PC-3 (cell line): ENCODE measurements at places on chromosomes 6 and 20.
A peak's percentile ranks its signal among the peaks of the same experiment; 100 is the strongest.

- H3K4me3 ChIP-seq, result no peak overlapping the region
- H3K27me3 ChIP-seq, result peaks cover 25% of the 10 kb centered on the region
- H3K36me3 ChIP-seq, result no peaks in the 10 kb centered on the region
- peaks cover under 1% of the 10 kb centered on the region; the same call in 1 of the 2 replicates for H3K4me1 ChIP-seq
Measured at GRCh38 chr20:19041787-19042186, 170.7 kb upstream of the SLC24A3 start.

- no peak overlapping the region for H3K4me3 ChIP-seq
- no peaks in the 10 kb centered on the region for H3K36me3 ChIP-seq
- DNase-seq, result peak; percentile 19
- H3K27me3 ChIP-seq, result no peaks in the 10 kb centered on the region
Measured at GRCh38 chr6:11525468-11526155, 11.9 kb upstream of the TMEM170B start.

DNA sequence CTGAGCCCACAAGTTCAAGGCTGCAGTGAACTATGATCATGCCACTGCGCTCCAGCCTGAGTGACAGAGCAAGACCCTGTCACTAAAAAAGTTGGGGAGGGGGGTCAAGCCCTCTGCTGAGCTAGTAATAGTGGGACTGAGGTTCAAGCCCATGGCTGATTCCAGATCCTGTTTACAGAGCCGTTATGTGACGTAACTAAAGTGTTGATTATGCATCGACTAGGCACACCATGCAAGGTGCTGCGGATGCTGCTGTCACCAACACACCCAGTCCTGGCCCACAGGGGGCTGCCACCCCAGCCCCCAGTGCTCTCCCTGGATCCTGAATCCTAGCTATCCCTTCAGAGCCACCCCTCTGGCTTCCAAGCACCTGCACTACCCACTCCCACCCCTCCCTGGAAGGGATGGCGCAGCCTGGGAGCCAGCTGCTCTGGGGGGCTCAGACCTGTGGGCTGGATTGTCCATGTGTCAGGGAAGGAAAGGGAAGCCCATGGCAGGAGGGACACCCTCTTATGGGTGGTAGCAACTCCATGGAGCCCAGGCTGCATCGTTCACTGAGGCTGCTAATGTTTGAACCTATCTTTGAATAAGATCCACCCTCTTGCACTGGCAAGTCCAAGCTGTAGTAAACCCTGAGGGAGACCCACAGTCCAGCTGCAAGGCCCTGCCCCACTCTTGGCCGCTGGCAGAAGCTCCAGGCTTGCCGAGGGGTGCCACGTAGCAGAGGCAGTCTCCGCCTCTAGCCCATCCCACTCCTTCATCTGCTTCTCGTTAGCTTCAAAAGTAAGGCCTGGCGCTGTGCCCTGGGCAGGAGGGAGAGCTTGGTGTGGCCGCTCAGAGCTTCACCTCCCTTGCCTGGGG, 95.0 kb downstream of the SNX5 start:
- H3K4me1 ChIP-seq, result peaks cover 17% of the 10 kb centered on the region
- peaks cover 13% of the 10 kb centered on the region for H3K27me3 ChIP-seq

- H3K4me1 ChIP-seq, result peaks cover 55% of the 10 kb centered on the region
- no peaks in the 10 kb centered on the region for H3K36me3 ChIP-seq
- peak overlapping the region; percentile 48 for H3K4me3 ChIP-seq
- DNase-seq, result peak; percentile 92
- H3K27me3 ChIP-seq, result no peaks in the 10 kb centered on the region
- H3K27ac ChIP-seq, result peak overlapping the region; percentile 98
Measured at GRCh38 chr6:53302678-53303360, 45.9 kb downstream of the ELOVL5 start.
